ENCODE measurements at places on chromosomes 6 and 20.

GRCh38 chr6:20271818-20272217 is 59.5 kb upstream of the MBOAT1 start:
- DNase-seq: no peak

DNA sequence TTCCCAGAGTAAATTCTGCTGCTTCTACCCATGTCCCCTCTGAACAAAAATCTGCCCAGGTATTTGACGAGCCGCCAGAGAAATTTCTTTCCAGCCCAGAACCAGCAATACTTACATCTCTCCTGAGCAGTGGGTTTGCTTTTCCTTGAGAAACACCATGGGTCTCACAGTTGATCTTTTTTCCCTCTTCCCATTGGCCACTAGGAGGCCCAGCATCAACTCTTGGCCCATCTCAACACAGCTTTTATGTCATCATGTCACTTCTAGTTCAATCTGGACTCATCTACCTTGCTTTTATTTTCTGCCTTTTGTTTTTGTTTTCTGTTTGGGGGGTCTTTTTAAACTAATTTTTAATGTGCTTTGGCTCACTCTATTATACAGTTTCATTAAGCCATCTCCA is 18.8 kb downstream of the MAFB start:
- no peak for DNase-seq

GRCh38 chr6:145372671-145373151 is 362.6 kb downstream of the EPM2A start:
- no peak for DNase-seq

DNA sequence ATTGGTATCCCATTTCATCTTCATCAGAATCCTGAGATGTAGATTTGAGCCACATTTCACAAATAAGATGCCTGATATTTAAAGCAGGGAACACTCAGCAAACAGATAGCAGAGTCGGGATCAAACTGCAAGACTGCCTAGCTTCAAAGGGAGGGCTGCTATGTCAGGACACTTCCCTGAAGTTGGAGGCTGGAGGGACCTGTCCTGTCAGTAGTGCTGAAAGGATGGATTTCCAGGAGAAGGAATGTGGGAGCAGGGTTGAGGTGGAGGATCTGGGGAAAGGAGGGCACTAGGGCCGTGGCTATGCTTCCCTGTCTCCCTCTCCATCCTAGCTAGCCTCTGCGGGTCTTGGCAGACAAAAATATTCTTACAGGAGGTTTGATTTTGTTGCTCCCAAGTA is 32.2 kb downstream of the COX4I2 start:
- no peak for DNase-seq

- no peak for DNase-seq
Observed at GRCh38 chr6:11042025-11042749, 1.9 kb downstream of the ELOVL2 start.

- DNase-seq: no peak
Observed at GRCh38 chr6:7633361-7633760, 43.4 kb downstream of the SNRNP48 start.

DNA sequence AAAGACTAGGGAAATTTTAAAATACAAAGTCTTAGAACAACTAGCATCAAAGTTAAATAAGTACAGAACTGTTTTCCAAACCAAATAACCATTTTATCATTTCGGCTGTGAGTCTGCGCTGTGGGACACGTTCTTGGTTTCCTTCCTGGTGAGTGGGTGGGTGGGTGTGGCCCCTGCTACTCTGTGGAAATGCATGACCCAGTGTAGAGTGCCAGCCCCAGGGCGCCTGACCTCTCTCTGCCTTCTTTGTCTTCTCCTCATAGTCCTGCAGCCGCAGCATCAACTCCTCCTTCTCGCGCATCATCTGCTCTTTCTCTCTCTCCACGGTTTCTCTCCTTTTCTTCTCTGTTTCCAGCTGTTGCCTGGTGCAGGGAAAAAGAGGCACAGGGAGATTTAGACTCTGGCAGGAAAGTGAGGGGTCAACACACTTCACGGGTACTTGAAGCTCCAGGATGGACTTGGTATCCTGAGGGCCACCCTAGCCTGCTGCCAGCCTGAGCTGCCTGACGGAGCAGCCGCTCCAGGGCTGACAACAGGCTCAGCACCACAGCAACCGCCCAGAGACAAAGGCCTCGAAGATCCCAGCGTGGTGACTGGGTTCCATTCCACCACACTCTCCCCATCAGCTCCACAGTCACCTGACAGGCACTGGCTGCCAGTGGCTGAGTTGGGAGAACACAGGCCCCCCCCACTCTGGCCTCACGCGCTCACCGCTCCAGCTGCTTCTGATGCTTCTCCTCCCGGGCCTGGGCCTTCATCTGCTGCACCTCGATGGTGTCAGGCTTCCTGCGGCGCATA is 48.4 kb downstream of the EZR start:
- no peak for DNase-seq

DNA sequence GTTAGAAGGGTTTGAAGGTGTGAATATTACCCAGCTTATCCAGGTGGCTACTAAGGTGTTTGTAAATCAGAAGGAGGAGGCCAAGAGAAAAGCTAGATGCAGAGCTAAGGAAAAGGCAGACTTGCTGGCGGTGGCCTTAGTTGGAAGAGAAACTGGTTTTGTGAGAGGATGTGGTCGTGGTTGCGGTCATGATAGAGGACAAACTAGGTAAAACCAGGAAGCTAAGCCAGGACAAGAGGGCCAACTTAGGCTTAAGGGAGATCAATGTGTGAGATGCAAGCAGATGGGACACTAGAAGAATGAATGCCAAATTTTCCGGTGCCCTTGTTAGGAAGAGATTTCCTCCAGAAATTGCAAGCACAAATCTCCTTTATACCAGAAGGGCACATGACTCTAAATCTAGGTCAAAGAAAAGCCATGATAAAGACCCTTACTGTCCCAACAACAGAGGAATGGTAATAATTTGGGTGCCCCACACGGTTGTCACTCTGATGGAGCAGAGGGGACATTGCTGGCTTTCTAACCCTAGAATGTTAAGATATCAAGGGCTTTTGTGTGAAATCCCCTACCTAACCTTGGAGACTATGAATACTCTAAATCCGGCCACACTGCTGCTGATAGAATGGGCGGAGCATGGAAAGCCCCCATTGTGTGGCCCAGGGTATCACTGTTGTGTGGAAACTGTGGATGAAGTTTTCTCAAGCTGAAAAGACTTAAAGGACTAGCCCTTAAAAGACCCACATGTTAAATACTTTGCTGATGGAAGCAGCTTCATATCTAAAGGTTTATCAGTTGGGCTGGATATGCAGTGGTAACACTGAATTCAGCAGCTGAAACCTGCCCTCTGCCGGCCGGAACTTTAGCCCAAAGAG is 7.8 kb downstream of the IL22RA2 start:
- no peak for DNase-seq

DNA sequence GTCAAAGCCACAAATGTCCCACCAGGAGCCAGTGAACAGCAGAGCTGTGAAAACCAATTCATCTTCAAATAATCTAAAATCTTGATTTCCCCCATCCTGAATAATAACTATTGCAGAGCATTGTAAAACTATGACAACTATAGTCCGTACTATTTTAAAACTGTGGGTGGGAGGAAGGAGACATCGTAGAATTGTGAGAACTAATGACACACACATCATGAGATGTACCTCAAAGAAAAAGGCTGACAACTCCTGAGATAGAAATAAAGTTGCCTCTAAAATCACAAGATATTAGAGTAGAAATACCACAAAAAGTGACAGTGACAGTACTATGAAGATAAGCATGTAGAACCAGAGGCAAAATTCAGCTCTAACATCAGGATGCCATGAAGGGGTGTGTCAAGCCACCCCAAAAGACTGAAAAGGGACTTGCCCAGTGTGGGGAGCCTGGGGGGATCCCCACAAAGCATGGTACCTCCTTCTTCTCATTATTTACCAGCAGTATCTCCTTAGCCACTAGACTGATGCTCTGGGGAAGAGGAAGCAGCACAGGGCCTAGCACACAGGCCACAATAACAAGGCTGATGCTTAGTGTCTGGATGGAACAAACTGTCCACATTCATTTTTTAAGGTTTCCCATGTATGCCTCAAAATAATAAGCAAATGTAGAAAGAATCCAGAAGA is 13.4 kb downstream of the NAPB start:
- no peak for DNase-seq

DNA sequence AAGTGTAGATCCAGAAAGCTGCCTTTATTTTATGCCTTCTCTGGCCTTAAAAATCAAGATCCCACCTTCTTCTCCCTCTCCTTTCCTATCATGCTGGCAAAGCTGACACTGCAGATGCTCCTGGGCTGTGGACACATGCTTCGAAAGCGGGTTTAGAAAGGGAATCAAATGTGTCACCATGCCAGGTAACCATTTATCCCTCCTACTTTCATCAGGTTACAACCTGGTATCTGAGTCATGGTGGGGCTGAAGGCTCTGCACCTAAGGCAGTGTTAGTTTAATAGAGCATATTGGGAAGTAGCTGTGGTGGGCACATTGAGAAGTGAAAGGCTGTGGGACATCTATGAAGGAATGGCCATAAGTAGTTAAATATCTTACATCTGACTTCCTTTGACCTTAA is 69.8 kb downstream of the GJA1 start:
- DNase-seq: no peak

GRCh38 chr6:136812174-136812573 is 10.2 kb upstream of the PEX7 start:
- DNase-seq: no peak

GRCh38 chr6:67698534-67698933 is 936.5 kb upstream of the ADGRB3 start:
- DNase-seq: no peak

DNA sequence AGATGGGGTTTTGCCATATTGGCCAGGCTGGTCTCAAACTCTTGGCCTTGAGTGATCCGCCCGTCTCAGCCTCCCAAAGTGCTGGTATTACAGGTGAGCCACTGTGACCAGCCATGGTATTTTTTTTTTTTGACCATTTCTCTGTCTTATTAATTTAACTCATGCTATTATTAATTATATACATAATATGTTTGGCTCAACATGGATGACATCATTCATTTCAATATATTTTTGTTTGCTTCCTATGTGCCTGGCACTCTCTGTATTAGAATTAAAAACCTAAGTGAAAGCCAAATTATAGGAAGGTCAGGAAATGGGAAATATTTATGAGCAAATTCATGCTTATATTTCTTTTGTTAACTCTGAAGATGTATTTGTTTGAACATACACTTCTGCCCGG is 55.8 kb upstream of the AKIRIN2 start:
- DNase-seq: no peak

DNA sequence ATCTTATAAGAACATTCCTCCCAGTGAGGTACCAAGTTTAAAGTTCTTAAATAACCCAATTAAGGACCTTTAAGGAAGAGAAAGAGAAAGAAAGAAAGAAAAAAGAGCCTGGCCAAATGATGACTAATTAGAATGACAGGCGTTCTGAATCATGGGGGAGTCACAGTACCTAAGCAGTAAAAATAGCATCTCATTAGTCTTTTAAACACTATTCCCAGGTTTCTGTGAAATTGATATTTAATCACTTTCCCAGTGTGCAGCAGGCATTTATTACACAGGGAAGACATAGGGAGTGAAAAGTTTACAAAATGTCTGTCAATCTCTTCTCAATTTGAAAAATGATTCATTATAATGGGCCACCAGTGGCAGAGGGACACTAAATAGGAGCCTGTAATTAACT is 251.4 kb upstream of the MANEA start:
- no peak for DNase-seq

- DNase-seq: no peak
Observed at GRCh38 chr6:111727802-111728201, 122.1 kb upstream of the TRAF3IP2 start.

GRCh38 chr20:8291873-8292272 is 159.8 kb downstream of the PLCB1 start:
- no peak for DNase-seq

DNA sequence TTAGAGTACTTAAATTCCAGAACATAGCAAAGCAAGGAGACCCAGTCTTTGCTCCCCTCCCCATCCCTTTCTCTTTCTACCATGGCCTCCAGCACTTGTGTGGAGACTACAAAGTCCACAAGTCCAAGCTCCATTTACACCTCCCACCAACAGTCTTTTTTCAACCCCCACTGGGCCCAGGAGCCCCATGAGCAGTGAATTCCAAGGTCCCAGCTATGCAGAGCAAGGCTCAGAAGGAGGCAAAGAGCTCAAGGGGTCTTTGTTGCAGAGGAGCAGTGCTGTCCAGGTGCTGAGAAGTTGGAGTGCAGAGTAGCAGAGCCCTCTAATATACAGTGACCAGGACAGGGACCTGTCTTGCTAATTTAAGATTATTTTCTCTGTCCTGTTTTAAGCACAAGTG is 9.0 kb downstream of the PAK5 start:
- DNase-seq: no peak

GRCh38 chr6:3814539-3814938 is 34.6 kb upstream of the FAM50B start:
- no peak for DNase-seq

DNA sequence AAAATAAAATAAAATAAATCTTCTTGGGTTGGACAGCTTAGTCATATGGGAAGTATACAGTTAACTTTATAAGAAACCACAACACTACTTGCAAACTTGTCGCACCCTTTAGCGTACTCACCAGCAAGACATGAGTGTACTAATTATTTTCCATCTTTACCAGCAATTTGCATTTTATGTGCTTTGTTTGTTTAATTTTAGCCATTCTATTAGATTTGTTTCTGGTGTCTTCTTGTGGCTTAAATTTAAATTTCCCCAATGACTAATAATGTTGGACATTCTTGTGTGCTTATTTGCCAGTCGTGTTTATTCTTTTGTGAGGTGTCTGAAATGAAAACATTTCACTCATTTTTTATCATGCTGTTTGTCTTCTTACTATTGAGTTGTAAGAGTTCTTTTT is 1172.2 kb upstream of the CITED2 start:
- no peak for DNase-seq

DNA sequence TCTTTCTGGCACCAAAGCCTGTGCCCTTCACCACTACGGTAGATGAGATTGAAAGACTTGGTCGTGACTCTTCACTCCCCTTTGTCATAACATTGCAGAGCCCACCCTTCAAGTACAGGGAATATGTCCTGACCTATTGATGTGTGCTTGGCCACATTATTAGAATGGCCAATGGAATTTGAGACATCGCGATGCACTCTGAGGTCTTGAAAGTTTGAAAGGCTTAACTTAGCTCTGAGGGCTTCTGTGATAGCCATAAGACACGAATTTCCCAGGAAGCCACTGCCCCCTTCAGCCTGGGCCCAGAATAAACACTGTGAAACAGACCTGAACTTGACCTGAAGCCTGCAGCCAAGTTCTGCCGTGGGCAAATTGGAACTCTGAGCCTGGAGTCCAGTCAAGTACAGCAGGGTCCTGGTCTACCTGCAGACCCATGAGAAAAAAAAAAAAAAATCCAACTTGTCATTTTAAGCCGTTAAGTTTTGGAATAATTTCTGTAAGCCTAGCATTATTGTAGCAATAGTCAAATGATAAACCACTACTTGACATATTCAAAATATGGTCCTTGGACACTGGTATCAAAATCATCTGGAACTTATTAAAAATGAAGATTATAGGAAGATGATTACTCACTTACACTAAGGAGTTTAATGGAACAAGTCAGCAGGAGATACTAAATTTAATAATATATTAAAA is 36.9 kb upstream of the TRAF3IP2 start:
- no peak for DNase-seq

GRCh38 chr6:16658348-16659034 is 102.8 kb downstream of the ATXN1 start:
- no peak for DNase-seq

- no peak for DNase-seq
Observed at GRCh38 chr20:48202334-48203113, 417.2 kb upstream of the SULF2 start.

GRCh38 chr6:135257631-135258405 is 76.7 kb downstream of the MYB start:
- no peak for DNase-seq

GRCh38 chr6:158595223-158595622 is 35.3 kb downstream of the TMEM181 start:
- no peak for DNase-seq
